Stimulated activated CD4-positive, alpha-beta T cell treated with anti-CD3 and anti-CD28 coated beads, TNF-alpha, amount 100 ng/mL, for 4 hours (primary cell): ENCODE measurements at places on chromosomes 4 and X.

DNA sequence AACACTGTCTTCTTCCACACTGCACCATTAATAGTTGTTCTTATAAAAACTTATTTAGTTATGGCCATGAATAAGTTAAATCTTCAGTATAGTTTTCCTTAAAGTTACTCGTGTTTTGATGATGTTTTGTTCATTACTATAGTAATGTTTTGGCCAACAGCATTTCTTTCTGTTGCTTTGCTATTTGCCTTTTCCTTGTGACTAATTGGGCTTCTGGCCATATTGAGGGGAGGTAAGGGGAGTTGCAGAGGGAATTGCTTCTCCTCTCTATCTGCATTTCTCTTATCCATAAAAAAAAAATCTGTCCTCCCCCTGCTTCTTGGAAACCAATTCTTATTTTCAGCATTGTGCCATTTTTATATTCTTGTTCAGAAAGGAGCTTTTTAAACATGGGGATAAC lies 42.7 kb upstream of the ZCCHC12 start:
- no peak for DNase-seq

- DNase-seq, result no peak
Measured at GRCh38 chr4:161704653-161705052, 459.1 kb downstream of the FSTL5 start.

DNA sequence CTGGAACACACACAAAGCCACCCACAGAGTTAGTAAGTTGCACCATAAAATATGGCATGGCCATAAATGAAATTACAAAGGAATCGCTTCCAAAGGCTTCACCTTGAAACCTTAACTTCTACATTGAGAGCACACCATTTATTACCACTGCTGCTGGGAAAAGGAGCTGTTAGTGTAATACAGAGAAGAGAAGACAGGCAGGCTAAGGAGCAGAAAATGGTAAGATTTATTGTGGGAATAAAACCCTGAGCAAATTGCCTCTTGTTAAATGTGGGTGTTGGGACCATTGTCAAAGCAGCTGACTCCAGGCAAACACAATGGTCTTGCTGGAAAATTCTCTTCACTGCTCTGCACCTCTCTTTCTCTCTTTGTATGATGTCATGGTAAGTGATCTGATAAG lies 79.2 kb upstream of the NHS start:
- no peak for DNase-seq

DNA sequence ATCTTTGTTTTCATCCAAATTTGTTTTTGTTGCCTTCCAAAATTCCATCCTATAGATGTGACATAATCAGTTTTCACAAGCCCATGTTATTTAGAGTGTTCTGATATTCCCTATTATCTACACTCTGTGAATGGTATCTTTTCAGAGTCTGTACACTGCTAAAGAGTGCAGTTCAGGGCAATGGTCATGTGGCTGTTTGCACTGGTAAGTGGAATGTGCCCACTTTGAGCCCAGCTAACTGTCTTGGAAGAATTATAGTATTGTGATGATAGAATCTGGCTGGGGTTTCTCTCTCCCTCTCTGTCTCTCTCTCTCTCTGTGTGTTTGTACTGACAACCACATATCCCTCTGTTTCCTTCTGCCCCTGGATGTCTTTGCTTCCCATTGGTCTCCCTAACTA lies 37.4 kb upstream of the BEX4 start:
- DNase-seq, result no peak

- no peak for DNase-seq
Measured at GRCh38 chr4:119005928-119006460, 117.3 kb downstream of the SYNPO2 start.

DNA sequence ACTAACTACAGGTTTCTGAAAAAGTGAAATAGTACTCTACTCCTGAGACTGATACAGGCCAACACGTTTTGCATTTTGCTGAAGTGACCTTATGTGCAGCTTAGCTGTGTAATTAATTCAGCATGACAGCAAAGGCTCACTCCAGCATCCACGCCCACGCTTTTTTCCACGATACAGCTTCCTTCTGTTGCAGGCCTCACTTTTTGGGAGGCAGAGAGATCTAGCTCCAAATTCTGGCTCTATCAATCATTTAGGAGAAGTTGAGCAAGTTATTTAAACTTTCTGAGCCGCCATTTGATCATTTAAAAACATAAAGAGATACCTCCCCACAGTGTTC lies 160.3 kb downstream of the AFAP1 start:
- no peak for DNase-seq

GRCh38 chrX:134911348-134911747 lies 79.4 kb upstream of the SMIM10 start:
- no peak for DNase-seq

DNA sequence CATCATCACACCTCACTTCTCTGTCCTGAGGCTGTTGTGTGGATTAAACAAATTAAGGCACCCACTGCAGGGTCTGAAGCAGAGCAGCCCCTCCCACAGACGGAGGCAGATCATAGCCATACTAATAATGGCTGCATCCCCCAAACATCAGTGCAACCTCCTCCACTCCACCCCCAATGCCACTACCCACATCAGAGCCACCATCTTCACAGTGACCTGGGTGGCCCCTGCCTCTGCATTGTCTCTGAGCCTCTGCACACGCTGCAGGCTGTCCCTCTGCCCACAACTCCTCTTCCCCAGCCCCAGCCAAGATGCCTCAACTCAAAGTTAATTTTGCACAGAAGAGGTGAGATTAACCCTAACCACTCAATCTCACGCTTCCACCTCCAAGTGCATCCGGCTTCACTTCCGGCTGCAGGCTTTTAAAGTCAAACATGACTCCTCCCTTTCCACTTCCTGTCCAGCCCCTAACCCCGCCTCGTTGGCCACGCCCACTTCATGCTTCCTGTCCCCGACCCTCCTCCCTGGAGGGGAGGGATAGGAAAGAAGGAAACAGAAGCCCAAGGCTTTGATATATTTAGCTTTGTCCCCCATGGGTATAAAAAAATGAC lies 22.7 kb downstream of the JAKMIP1 start:
- no peak for DNase-seq

DNA sequence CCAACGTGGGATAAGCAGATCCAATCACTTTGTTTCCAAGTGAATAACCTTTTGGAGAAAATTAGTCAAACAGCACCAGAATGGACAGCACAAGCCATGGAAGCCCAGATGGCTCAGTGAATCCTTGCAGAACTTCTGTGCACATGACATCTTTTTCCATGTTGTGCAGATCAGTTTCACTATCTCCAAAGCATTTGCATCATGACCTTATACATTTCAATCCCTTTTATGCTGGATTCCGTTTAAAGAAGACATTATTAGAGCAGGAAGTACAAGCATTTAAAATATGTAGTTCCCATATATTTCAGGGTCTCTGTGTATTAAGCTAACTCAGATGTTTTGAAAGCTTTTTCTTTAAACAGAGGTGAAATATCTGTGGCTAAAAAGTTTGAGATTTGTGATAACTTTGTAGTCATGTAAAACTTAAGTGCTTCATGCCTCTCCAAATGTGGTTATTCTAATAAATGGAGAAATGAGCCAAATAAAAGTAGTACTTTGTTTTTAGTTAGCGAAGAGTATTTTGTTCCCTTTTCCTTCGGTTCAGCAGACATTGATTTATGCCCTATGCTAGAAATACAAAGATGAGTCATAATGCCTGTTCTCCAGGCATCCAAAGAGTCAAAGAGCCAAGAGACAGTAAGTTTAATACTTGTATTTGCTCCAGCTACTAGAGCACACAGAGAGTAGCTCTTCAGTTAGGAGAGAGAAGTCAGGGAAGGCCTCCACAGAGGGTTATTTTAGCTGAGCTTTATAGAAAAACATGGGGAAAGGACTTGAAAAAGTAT lies 39.0 kb downstream of the PLAC8 start:
- DNase-seq, result no peak

GRCh38 chr4:86497131-86497530 lies 97.0 kb upstream of the PTPN13 start:
- DNase-seq, result no peak

DNA sequence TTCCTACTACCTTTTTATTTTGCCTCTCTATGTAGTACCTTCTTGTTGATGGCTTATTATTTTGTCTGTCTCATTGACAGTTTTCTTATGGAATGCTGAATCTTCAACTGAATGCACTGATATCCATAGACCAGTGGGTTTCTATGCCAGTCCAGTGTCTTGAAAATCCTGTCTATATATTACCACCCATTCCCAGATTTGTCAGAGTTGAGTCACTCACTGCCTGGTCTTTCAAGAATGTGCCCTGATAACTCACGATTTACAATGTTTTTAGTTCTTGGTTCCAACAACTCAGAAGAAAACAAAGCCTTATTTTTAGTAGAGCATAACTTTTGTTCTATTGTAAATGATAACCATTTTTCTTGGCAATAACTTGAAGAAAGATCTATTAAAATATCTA lies 606.0 kb upstream of the PITX2 start:
- DNase-seq, result no peak

DNA sequence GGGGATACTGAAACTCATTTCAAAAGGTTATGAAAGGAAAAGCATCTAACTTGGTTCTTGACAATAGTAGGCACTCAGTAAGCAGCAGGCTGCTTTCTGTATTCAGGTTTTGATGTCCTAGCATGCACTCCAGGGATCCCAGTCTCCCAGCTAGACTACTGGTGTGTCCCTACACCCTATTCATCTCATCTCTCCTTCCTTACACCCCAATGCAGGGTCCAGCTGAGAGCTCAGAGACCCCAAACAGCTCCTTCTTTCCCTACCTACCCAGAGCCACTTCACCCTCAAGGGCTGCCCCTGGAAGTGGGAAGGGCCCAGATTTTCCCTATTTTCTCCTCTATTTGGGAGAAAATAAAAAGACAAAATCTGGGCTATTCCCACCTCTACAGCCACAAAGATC lies 1.6 kb upstream of the EFNB1 start:
- no peak for DNase-seq

- no peak for DNase-seq
Measured at GRCh38 chrX:72634331-72634730, 61.7 kb upstream of the HDAC8 start.

- no peak for DNase-seq
Measured at GRCh38 chr4:84639145-84639544, 56.2 kb downstream of the CDS1 start.

DNA sequence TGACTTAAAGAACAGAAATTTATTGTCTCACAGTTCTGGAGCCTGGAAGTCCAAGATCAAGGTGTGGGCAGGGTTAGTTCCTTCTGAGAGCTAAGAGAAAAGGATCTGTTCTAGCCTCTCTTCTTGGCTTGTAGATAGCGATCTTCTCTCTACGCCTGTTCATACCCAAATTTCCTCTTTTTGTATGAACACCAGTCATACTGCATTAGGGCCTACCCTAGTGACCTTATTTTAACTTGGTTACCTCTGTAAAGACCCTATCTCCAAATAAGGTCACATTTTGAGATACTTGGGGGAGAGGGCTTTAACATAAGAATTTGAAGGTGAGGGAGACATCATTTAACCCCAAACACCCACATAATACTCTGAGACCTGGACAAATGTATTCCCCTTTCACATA lies 55.6 kb upstream of the SPP1 start:
- no peak for DNase-seq

- DNase-seq, result no peak
Measured at GRCh38 chrX:88903989-88904718, 157.1 kb downstream of the CPXCR1 start.

GRCh38 chr4:4862665-4863482 lies 3.4 kb downstream of the MSX1 start:
- DNase-seq, result no peak
